ENCODE measurements at places on chromosomes 5 and 9.

DNA sequence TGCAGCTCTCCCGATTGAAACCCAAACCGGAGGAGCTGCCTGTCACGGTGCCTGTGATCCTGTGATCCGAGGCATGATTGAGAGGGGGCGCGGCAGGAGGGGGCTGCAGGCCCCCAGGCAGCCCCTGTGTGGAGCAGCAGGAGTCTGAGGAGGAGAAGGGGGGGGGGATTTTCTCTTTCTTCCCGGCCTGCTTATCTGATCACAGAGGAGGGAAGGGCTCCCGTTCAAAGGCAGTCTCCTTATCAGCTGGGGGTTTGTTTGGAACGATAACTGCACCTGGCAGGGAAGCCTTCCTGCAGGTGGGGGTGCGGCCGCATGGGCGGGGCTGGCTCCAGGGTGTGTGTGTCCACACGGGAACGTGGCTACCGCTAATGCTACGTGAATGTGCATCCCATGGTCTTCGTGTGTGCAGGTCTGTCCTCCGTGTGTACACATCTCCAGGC lies 38.4 kb downstream of the LMX1B start:
- DNase-seq: peak; percentile 23

DNA sequence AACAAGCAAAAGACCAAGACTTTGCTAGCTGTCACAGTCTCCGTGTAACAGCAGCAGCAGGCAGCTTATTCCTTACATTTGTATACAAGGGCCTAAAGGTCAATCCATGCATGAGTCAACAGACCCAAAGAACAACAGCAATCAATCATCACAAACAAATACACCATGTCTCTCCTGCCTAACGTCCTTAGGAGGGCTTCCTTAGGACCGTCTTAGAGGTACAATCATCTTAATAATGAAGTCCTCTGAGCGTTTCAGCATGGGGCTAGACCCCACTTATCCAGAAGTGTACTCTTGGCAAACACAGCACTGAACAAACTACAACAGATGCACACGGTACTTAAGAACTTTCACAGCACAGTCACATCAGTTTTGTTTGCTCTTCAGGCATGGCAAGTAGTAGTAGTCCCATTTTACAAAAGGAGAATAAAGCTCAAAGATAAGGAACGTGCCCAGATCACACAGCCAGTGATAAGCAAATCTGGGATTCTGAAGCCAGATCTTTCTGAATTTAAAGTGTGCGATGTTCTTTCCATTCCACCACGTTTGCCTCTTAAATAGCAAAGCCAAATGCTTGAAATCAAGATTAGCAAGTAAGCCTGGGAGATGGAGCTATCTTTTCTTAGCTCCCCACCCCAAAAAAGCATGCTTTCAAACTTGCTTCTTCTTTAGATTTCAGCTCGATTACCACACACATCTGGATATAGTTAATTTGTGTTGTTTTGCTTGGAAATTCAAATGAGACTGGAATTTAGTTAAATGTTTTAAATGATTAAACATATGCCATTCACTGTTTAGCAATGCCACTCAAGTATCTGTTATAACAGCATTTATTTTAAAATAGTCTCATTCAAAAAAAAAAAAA lies 24.2 kb downstream of the PSMB7 start:
- DNase-seq: peak; percentile 14

- no peak for DNase-seq
Measured at GRCh38 chr9:29039258-29039657, 1466.0 kb upstream of the C9orf72 start.

- DNase-seq: no peak
Measured at GRCh38 chr5:55540525-55540924, 5.8 kb upstream of the PLPP1 start.

GRCh38 chr5:76602094-76602726 lies 21.0 kb downstream of the F2RL2 start:
- DNase-seq: no peak

DNA sequence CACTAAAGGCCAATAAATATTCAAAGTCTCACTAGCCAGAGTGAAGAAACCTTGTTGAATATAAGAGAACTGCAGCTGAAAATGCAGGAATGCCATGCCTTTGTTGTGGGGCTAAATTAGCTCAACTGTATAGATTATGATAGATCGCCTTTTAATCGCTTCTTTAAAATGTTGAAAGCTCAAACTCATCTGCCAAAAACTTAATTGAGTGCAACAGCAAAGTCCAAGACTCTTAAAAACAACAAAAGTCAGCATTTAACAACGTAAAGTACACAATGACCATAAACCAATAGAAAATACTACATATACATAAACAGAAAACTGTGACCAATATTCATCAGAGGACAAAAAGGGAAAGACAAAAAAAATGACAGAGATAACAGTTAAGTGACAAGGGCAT lies 585.0 kb upstream of the CDH6 start:
- no peak for DNase-seq

DNA sequence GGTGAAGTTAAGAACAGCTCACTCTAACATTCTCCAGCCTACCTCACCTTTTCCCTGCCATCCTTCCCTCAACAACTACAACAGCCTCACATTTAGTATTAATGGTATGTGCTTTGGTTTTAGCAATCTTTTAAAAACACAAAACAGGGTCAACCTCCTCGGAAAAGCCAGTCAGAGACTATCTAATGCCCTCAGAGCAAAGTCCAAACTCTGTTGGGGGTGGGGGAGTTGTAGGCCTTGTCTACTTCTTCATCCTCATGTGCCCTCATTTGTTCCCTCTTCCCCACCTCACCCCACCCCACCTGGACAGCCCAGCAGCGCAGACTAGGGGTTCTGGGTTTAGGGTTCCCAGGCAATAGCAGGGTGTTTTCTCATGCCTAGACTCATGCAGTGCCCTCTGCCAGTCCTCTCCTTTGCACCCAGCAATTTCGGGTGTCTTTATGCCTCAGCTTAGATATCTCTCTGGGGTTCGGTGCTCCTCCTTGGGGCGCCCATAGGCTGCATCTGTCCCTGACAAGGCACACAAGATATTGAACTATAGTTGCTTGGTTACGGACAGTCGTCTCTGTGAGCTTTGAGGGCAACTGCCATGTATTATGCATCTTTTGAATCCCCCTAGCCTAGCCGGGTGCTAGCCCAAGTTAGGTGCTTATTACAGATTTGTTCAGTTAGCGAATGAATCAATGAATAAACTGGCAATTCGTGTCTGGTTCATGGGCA lies 762 bp upstream of the TCOF1 start:
- no peak for DNase-seq

DNA sequence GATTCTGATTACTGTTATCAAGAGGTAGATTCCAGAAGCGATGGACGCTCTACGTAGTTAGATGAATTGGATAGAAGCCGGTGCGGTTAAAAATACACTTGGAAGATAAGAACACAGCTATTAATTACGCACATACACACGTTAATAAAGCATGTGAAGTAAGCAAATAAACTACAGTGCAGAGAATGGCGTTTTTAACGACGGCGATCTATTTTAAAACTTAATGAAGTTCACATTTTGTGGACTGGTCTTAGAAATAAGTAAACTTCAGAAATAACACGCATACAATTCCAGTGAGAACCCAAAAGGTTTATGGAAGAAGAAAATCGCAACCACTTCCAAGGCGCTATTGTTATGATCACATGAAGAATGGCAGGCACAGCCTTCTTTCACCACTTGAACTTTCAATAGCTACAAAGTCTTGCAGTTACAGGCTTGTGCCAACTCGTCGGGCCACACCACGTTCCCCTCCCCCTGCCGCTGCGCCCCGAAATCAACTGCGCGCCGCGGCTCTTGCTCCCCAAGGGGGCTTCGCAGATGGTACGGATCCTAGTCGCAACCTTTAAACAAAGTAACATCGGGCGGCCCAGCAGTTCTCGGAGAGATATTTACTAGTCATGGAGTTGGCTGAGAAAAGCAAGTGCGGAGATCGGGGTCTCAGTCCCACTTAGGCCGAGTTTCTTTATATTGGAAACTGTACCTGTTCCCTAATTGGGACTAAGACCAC lies 866 bp upstream of the SEMA6A start:
- no peak for DNase-seq

DNA sequence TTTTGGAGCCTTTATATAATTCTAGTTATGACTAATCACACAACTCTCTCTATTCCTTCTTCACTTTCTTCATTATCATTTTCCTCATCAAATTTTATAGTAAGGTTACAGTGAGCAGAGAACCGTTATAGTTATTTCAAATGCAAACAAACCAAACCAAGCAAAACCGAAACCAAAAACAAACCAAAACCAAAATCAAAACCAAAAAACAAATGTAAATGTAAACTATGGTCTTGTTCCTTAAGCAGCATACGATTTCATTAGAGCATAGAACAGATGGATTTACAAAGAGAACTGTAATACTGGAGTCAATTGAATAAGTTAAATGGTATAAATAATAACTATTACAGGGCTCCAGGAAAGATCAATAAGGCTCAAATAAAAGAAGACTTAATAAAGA lies 447.1 kb downstream of the LRRC70 start:
- DNase-seq: no peak

DNA sequence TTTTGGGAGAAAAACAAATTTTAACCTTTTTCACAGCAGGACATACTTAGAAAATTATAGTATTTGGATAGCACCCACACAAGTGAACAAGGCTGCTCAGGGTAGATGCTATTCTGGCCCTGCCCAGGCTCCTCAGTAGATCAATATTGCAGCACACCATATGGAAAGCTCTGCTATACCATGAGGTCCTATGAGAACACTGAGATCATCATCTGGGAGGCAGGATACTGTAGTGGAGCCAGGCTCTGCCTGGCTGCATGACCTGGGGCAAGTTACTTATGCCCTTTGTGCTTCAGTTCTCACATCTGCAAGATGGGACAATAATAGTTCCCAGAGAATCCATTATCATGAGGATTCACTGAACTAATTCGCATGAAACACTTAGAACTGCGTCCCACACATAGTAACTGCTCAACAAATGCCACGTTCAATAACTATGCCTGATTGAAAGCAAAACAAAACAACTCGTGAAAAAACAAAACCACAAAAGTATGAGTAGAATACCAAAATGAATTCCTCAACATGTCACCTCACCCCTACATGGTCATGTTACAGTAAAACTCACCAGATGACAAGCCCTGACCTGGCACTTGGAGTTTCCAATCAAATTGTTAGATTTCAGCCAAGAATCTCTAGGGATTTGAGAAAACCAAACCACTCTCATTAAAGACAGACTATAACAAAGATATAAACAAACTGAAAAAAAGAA lies 31.9 kb downstream of the ARSB start:
- DNase-seq: no peak

DNA sequence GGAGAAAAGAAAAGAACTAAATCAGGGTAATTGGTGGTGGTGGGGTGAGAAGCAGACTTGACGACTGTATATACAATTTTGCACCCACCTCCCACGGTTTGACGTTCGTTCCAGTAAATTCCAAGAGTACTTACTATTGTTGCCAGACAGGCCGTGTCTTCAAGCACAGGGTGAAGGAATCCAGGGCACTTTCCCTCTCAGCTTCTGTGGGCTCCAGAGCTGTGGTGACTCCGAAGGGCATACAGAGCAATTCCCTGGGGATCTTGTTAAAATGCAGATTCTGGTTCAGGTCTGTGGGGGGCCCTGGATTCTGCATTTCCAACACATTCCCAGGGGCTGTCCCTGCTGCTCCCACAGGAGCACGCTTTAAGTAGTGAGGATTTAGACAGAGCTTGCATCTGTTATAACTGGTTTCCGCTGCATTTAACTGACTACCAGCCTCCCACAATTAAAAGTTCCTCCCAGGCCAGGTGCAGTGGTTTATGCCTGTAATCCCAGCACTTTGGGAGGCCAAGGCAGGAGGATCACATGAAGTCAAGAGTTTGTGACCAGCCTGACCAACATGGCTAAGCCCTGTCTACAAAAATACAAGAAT lies 49.3 kb upstream of the FANCC start:
- no peak for DNase-seq

DNA sequence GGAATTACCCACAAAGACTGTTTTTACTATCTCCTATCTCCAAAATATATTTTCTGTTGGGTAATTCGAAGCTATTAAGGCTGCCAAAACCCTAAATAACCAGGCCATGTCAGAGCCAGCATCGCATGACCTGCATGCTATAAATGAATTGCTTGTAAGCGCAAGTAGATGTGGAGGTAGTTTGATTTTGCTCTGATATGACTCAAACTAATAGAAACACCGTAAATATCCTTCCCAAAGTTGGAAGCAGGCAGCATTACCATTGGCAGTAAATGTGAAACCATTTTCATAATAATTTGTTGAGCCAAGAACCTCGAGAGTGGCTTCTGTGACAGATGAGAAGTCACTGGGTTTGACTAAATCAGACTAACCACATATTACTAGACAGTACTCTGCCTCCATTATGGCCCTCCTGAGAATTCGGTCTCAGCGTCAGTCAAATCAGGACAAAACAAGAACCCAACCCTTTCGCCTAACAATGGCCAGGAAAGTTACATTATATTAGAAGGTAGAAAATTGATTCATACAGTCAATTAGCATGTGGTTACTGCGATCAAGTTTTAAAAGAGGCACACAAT lies 289.8 kb downstream of the SPOCK1 start:
- no peak for DNase-seq

DNA sequence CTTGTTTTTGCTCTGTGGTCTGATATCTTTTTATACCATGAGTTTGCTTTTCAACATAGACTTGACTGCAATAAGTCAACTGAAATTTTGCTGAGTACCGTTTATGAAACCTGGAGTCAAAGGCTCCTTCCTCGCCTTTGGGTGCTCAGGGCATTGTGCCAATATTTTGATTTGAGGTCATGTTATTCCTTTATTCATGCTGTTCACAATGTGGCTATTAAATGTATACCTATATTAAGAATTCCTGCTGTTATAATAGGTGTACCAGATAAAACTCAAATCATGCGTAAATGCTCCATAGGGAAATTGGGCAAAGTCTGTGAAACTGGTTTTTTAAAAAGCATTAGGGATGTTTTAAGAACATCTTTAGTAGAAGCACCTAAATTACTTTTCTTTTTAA lies 334.0 kb upstream of the NUDT12 start:
- DNase-seq: no peak

DNA sequence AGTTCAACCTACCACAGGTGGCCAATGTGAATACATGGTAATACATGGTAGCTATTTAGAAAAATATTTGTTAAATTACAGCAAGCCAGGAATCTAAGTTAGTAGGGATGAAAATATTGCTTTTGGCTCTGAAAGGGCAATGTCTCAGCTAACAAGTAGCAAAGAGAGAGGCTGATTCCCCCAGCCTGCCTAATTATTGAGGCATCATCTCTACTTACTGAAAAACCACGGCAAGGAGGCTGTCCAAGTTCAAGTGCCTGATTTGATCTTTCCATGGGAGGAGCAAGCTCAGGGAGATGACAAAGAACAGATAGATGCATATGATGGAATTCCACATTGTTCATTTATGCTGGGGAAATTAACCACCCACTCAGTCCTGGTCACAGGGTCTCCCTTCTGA lies 28.7 kb upstream of the UBTD2 start:
- no peak for DNase-seq

GRCh38 chr9:137237759-137238726 lies 3.0 kb upstream of the TUBB4B start:
- no peak for DNase-seq

Measured in LoVo (cell line).